ENCODE measurements at places on chromosomes 1 and 21.

- H3K4me1 ChIP-seq, result no peaks in the 10 kb centered on the region
- DNase-seq, result no peak
- H3K27me3 ChIP-seq, result no peaks in the 10 kb centered on the region
- no peaks in the 10 kb centered on the region for H3K36me3 ChIP-seq
- H3K27ac ChIP-seq, result no peak overlapping the region
- no peak overlapping the region for H3K4me3 ChIP-seq
Observed at GRCh38 chr1:184023171-184023570, 14.4 kb downstream of the COLGALT2 start.

DNA sequence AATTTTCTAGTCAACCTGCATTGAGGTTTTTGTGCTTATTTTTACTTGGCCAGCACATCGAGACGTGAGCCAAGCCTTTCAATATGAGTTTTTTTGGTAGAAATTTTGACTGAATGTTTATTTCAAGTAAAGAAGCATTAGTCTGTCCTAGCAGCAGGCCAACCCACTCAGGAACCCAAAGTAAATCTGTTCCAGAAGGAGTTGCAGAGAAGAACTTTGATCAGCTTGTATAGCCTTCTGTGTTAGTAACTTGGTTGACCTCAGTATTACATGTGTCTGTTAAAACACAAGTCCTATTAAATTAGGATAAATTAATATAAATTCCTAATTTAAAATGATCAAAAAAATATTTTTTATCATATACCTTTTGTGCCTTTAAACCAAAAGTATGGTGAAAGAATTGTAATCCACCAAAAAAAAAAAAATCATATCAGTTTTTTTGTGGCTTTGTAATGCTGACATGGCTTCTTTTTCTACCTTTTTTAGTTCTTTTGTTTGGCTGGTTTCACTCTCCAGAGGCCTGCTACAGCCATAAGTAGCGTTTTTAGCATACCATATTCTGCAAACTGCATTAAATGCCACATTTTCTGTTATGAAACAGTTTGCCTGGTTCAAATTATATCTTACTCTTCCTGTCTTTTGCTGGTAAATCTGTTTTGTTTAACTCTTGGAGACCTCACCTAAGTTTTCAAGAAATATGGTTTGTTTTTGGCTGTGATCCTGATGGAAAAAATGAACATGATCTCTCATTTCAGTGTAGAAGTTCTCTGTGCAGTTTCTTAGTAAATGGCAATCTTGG is 39.5 kb downstream of the ATF6 start:
- H3K4me3 ChIP-seq, result no peak overlapping the region
- peaks cover 6% of the 10 kb centered on the region for H3K4me1 ChIP-seq
- DNase-seq, result no peak
- H3K27me3 ChIP-seq, result no peaks in the 10 kb centered on the region
- peaks cover 24% of the 10 kb centered on the region for H3K36me3 ChIP-seq
- H3K27ac ChIP-seq, result peak overlapping the region; percentile 15

DNA sequence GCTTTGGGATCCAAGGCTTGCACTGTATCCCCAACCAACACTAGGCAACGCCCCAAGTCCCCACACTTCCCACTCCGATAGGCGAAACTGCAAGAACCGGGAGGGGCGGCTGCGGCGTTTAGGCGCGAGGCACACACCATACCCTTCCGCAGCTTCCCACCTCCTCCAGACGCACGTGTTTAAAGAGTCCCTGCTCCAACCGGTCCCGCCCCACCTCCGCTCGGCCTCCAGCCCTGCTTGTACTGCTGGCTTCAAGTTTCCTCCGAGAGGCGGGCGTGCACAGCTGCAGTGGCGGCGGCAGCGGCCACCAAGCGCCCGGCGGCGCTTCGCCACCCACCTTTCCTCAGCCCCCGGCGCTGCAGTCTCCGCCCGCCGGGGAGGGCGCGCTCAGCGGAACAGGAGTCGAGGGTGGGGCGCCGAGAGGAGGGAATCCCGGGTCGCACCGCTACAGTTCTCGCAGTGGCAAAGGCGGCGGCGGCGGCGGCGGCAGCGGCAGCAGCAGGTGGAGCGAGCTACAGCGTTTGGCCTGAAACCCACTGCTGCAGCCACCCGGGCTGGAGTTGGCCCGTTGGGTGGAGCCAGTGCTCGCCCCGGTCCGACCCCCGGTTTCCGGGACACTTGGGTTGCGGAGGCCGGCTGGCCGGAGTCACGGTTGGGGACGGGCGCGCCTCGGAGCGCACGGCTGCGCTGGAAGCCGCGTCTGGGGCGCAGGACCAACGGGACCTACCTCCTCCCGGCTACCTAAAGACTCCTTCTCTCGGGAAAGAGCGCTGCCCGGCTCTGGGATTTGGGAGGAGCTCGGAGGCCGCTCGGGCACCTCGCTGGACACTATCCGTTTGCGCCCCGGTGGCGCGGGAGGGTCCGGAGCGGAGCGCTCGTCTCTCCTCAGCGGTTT is at the start of gene CNIH3:
Gene CNIH3, plus strand, starts transcription at position 457 of the 895 bp plus-strand sequence. CDS start 858 bp downstream, outside the sequence.
- H3K36me3 ChIP-seq, result no peaks in the 10 kb centered on the region
- no peak within 1 kb of the TSS for H3K27ac ChIP-seq
- peaks cover 5% of the 10 kb centered on the region for H3K4me1 ChIP-seq
- H3K4me3 ChIP-seq, result peak within 1 kb of the TSS; percentile 60

GRCh38 chr1:166843769-166844596 is 4.7 kb downstream of the POGK start:
- H3K36me3 ChIP-seq, result peaks cover 55% of the 10 kb centered on the region
- no peak for DNase-seq
- H3K27ac ChIP-seq, result peak overlapping the region; percentile 75
- H3K27me3 ChIP-seq, result no peaks in the 10 kb centered on the region

GRCh38 chr1:51306950-51307349 is 23.4 kb downstream of the TTC39A start:
- H3K4me3 ChIP-seq, result no peak overlapping the region
- H3K36me3 ChIP-seq, result no peaks in the 10 kb centered on the region
- H3K27me3 ChIP-seq, result no peaks in the 10 kb centered on the region
- H3K27ac ChIP-seq, result no peak overlapping the region

DNA sequence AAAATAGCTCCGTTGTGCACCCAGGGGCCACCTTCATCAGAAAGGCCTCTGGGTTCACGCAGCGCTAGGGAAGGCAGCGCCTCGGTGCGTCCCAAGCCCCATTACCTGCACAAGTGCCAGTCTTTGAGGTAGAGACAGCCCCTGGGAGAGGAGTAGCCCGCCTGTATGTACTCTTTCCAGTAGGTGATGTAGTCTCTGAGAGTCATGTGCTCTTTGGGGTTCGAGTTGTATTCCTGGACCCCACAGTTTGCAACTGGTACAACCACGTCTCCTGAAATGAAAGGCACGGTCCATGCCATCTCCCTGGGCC is 601 bp downstream of the JMJD4 start:
- peak; percentile 50 for DNase-seq
- peak overlapping the region; percentile 84 for H3K27ac ChIP-seq
- H3K4me3 ChIP-seq, result peak overlapping the region; percentile 93

DNA sequence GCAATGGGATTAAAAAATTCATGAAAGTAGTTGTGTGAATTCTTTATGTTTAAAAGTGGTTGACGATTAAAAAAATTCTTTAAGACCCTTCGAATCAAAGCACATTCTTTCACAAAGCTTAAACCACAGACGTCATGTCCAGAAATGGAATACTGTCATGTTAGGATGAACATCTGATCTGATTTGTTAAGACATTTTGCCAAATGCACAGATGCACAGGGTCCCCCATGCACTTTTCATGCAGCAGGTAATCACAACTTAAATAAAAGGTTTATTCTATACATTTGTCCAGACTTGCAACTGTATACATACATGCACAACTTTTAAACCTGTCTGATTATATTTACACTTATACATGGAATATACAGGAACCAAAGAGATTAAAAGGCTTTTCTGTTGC is 103.3 kb downstream of the NRIP1 start:
- DNase-seq, result no peak
- H3K4me3 ChIP-seq, result no peak overlapping the region
- H3K27me3 ChIP-seq, result no peaks in the 10 kb centered on the region
- no peaks in the 10 kb centered on the region for H3K4me1 ChIP-seq
- H3K36me3 ChIP-seq, result no peaks in the 10 kb centered on the region

- DNase-seq, result no peak
- H3K4me1 ChIP-seq, result no peaks in the 10 kb centered on the region
- H3K36me3 ChIP-seq, result no peaks in the 10 kb centered on the region
- H3K4me3 ChIP-seq, result no peak overlapping the region
- no peak overlapping the region for H3K27ac ChIP-seq
- no peaks in the 10 kb centered on the region for H3K27me3 ChIP-seq
Observed at GRCh38 chr1:192682335-192682734, 46.4 kb downstream of the RGS13 start.

All from ascending aorta (tissue), 2 donors.